T-helper 17 cell (primary cell): ENCODE measurements at places on chromosomes 6 and 20. TPM values are rescaled to one million over a fixed set of nuclear protein-coding genes. Genes with fewer than 3 reads are reported as not detected.

DNA sequence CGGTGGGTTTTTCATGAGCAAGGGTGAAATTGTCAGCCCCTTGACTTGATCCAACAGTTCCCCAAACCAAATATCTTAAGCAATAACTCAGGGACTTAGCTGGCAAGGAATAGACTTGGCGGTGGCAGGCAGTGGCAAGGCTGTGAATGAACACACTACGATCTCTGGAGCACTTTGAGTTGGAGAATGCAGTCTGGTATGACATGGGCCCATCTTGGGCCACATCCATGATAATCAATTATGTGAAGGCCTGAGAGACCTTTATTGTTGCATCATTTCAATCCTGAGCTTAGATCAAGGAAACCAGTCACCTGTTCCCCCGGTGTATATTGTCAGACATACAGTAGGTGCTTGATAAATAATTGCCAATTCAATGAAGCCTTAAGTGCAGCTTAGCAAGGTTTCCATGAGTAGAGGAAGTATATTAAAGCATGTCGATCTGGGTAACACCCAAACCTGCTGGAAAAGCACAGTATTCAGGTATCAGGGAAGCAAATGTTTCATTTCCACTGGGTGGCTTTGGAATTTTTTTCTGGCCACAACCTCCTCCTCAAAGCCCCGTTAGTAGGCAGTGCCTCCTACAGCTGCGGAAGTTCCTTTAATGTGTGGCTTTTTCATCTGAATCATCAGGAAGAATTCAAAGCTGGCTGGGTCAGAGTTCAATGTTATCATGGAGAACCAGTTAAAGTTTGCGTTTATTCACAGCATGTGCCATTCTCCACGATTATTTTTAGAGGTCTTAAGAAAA lies 10.2 kb downstream of the CASS4 start:
- no peak overlapping the region for H3K4me3 ChIP-seq
- peaks cover 40% of the 10 kb centered on the region for H3K4me1 ChIP-seq
- peaks cover 1% of the 10 kb centered on the region for H3K36me3 ChIP-seq
- H3K27me3 ChIP-seq, result no peaks in the 10 kb centered on the region
- H3K27ac ChIP-seq, result peak overlapping the region; percentile 72

- H3K27ac ChIP-seq, result no peak overlapping the region
- no peak overlapping the region for H3K4me3 ChIP-seq
- H3K27me3 ChIP-seq, result no peaks in the 10 kb centered on the region
- H3K36me3 ChIP-seq, result no peaks in the 10 kb centered on the region
- no peaks in the 10 kb centered on the region for H3K4me1 ChIP-seq
- DNase-seq, result no peak
Measured at GRCh38 chr6:113524826-113525225, 332.3 kb upstream of the MARCKS start.

The IP6K3 gene
- not detected for total RNA-seq

- H3K27me3 ChIP-seq, result peaks cover 12% of the 10 kb centered on the region
- H3K4me1 ChIP-seq, result no peaks in the 10 kb centered on the region
- H3K4me3 ChIP-seq, result no peak overlapping the region
- DNase-seq, result no peak
Measured at GRCh38 chr6:4403828-4404227, 268.5 kb upstream of the ECI2 start.

The SLA2 gene
- total RNA-seq, result 31.4 TPM

The PHACTR1 gene
- total RNA-seq, result 11.1 TPM

The VAPB gene
- 23.7 TPM for total RNA-seq

DNA sequence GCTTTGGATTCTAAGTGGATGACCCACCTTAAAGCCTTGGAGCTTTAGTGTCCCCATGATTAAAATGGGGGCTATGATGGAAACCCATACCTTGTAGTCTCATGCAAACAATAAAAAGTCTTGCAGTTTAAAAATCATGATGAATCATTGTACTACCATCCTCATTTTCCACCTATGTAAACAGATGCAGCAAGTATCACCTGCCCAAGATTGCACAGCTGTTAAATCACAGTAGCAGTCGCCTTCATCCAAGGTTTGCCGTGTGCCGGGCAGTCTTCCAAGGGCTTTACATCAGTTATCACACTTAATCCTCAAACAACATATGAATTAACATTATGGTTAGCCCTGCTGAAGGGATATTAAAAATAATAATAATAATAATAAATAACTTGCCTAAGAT lies 210.3 kb downstream of the FOXA2 start:
- H3K27me3 ChIP-seq, result no peaks in the 10 kb centered on the region
- H3K4me1 ChIP-seq, result no peaks in the 10 kb centered on the region
- no peak overlapping the region for H3K4me3 ChIP-seq
- no peak overlapping the region for H3K27ac ChIP-seq
- no peaks in the 10 kb centered on the region for H3K36me3 ChIP-seq

The SMIM8 gene
- total RNA-seq, result 7.0 TPM

The CALHM6 gene
- 6.5 TPM for total RNA-seq

GRCh38 chr20:4056880-4057279 lies 41.5 kb upstream of the RNF24 start:
- H3K4me1 ChIP-seq, result peaks cover 9% of the 10 kb centered on the region
- H3K36me3 ChIP-seq, result peaks cover 10% of the 10 kb centered on the region
- peaks cover 15% of the 10 kb centered on the region for H3K27me3 ChIP-seq
- H3K4me3 ChIP-seq, result no peak overlapping the region

DNA sequence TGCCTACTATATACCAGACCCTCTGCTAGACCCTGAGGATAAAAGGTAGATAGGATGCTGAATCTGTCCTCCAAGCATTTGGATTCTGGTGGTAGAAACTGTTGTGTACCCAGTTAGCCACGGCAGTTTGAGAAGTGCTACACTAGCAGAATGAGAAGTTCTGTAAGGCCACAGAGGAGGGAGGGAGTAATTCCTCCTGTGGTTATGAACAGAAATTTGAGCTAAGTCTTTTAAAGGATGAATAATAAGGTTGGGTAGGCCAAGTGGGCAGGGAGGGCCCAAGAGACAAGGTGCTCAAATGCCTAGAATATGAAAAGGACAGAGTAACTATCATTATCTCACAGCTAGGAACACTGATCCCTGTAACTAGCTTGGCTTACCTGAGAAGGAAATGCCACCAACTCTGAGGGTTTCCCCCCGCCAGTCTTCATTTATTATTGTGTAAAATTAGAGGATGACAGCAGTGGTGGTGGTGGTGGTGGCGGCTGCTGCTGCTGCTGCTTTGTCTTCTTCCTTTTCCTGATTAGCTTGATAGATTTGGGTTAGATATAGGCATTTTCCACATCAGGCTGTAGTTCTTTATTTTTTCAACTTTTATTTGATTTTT lies 243.3 kb downstream of the PRL start:
- H3K4me1 ChIP-seq, result no peaks in the 10 kb centered on the region
- H3K27me3 ChIP-seq, result no peaks in the 10 kb centered on the region
- no peak overlapping the region for H3K27ac ChIP-seq
- no peaks in the 10 kb centered on the region for H3K36me3 ChIP-seq
- no peak overlapping the region for H3K4me3 ChIP-seq

DNA sequence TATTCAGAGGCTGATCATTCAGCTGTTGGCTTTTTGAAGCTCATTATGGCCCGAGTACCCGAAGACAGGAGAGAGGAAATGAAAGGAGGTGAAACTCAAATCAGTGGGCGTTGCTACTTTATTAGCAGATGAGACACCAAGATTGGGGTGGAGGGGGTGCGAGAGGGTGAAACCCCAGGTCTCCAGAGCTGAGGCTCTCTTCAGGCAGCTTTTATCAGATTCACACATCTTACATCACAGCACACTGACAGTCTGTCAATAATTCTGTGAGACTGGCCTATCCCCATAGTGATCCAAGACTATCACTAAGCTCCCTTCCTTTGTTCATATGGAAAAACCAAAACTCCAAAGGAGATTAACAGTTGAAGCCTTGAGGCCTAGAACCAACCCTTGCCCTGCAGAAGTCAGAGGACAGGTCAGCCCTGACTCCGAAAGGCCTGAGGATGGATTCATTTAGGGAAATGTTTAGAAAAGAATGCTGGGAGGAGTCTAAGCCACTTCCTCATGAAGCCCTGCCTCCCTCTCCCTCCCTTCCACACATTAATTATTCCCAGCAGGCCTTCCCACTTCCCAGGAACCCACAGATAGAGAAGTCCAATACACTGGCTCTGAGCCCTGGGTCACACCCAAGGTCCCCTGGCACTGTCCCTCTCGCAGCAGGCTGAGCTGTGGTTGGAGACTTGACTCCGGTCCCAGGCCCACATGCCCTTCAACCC lies 23.2 kb downstream of the TRERF1 start:
- H3K4me3 ChIP-seq, result peak overlapping the region; percentile 80
- no peak for DNase-seq
- H3K27ac ChIP-seq, result peak overlapping the region; percentile 96
- H3K4me1 ChIP-seq, result peaks cover 47% of the 10 kb centered on the region

DNA sequence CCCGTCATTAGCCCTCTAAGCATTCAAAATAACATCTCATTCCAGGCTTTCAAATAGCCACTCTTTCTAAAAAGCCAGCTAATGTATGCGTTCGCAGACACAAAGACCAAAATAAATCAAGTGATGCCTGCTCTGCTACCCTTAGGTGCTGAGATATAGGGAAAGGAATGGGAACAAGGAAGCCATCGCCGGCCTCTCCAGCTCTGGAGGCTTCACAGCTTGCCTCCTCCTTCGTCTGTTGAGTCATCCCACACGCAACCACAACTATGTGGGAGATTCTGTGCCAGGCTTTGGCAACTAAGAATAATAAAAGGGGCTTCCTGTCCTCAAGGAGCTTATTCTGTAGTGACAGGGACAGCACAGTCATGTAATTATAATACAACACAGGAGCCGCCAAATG lies 27.3 kb upstream of the SLC22A23 start:
- no peak for DNase-seq
- no peak overlapping the region for H3K27ac ChIP-seq
- no peak overlapping the region for H3K4me3 ChIP-seq
- H3K36me3 ChIP-seq, result peaks cover 5% of the 10 kb centered on the region
- H3K4me1 ChIP-seq, result peaks cover 4% of the 10 kb centered on the region

- DNase-seq, result no peak
- no peaks in the 10 kb centered on the region for H3K36me3 ChIP-seq
- no peak overlapping the region for H3K27ac ChIP-seq
- H3K4me1 ChIP-seq, result no peaks in the 10 kb centered on the region
- H3K4me3 ChIP-seq, result no peak overlapping the region
Measured at GRCh38 chr6:8819446-8819845, 384.1 kb upstream of the SLC35B3 start.

DNA sequence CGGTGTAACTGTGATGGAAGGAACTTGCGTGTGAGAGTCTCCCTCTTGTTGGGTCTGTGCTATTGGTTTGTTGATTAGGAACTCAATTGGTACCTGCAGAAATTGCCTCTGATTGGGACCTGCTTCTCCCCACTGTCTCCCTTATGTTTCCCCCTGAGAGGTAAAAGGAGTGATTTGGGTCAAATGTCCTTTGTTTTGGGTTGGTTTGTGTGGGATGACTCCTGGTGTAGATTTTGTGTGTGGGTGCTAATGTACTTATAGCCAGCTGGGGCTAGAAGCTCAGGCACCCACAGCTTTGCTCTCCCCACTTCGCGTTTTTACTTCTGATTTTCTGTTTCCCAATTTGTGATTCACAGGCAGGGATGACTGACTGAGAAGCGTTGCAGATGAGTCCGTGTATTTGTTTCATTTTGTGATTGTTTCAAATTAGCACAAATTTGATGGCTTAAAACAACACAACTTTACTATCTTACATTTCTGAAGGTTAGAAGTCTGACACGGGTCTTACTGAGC lies 79.1 kb downstream of the UTRN start:
- H3K27ac ChIP-seq, result peak overlapping the region; percentile 62
- peak overlapping the region; percentile 64 for H3K4me3 ChIP-seq
- H3K4me1 ChIP-seq, result peaks cover 50% of the 10 kb centered on the region
- no peak for DNase-seq

DNA sequence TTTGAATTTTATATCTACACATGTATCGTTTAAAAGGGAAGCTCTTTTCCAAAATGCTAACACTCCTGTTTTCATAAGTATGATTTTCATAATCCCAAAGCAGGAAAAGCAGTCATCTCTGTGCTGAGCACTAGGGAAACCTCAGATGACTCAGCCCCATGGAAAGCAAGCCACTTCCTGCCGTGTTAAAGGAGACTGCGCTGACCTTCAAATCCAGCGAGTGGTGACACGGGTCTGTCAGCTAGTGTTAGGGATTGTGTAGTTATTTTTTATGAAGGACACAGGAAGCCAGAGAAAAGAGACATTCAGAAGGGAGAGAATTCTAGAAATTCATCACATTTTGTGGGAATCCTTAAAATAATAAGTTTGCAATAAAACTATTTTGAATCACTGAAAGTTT lies 57.0 kb upstream of the CD93 start:
- H3K27me3 ChIP-seq, result peaks cover 8% of the 10 kb centered on the region
- no peak for DNase-seq

The PGC gene
- total RNA-seq, result not detected

DNA sequence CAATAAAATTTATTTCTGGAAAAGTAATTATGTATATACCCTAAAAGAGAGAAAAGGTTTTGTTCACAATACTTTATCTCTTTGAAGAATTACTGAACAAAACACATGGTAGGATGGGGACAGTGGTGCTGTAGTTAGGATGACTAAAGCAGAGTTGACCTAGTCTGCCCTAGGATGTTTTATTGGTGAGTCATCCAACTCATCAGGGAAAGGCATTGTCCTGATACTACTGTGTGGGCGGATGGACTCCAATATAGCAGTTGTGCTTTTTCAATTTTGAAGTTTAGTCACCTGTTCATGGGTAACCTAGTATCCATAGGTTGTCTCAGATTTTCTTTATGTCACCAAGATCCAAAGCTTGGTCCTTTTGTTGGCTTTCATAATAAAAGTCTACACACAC lies 53.3 kb upstream of the EYS start:
- no peaks in the 10 kb centered on the region for H3K27me3 ChIP-seq
- DNase-seq, result no peak
- no peak overlapping the region for H3K27ac ChIP-seq
- no peak overlapping the region for H3K4me3 ChIP-seq
- no peaks in the 10 kb centered on the region for H3K4me1 ChIP-seq

- H3K27ac ChIP-seq, result no peak overlapping the region
- peaks cover 22% of the 10 kb centered on the region for H3K4me1 ChIP-seq
- no peak for DNase-seq
Measured at GRCh38 chr6:25973923-25974555, 11.4 kb downstream of the TRIM38 start.

- H3K36me3 ChIP-seq, result no peaks in the 10 kb centered on the region
- no peak for DNase-seq
- H3K27ac ChIP-seq, result no peak overlapping the region
- H3K4me3 ChIP-seq, result no peak overlapping the region
- peaks cover 5% of the 10 kb centered on the region for H3K27me3 ChIP-seq
- H3K4me1 ChIP-seq, result peaks cover 12% of the 10 kb centered on the region
Measured at GRCh38 chr20:23161968-23162696, 76.0 kb upstream of the CD93 start.
